ENCODE measurements at places on chromosomes 2 and 18. TPM values are rescaled to one million over a fixed set of nuclear protein-coding genes. Genes with fewer than 3 reads are reported as not detected.
A peak's percentile ranks its signal among the peaks of the same experiment; 100 is the strongest.

GRCh38 chr2:943821-944220 is 6.8 kb upstream of the SNTG2 start:
- H3K4me3 ChIP-seq: no peak overlapping the region
- peaks cover 24% of the 10 kb centered on the region for H3K4me1 ChIP-seq
- no peak for DNase-seq
- H3K27ac ChIP-seq: no peak overlapping the region

GRCh38 chr18:23237524-23238151 is 102.4 kb downstream of the CABLES1 start:
- peak overlapping the region; percentile 78 for H3K4me3 ChIP-seq
- no peaks in the 10 kb centered on the region for H3K27me3 ChIP-seq
- H3K36me3 ChIP-seq: no peaks in the 10 kb centered on the region
- DNase-seq: peak; percentile 59
- H3K4me1 ChIP-seq: peaks cover 56% of the 10 kb centered on the region

DNA sequence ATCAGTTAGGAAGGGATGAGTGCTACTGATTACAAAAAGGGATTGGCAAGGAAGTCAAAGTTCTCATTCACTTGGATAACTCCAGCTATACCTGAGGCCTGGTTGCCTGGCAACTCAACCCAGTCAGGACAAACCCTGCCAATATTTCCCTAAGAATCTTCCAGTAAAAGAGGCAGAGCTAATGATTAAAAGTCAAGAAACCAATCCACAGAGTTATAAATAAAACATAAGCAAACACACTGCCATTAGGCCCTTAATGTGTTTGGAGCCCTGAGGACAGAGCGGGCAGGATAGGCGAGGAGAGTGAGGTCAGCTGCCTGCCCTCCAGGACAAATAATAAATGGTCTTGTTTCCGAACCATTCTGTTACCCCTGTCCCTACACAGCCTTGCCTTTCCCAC is 215.6 kb upstream of the NABP1 start:
- DNase-seq: no peak
- H3K36me3 ChIP-seq: peaks cover 3% of the 10 kb centered on the region
- H3K27me3 ChIP-seq: peaks cover 8% of the 10 kb centered on the region
- no peak overlapping the region for H3K4me3 ChIP-seq
- H3K4me1 ChIP-seq: no peaks in the 10 kb centered on the region
- no peak overlapping the region for H3K27ac ChIP-seq

C2orf78 gene
- not detected for total RNA-seq

DNA sequence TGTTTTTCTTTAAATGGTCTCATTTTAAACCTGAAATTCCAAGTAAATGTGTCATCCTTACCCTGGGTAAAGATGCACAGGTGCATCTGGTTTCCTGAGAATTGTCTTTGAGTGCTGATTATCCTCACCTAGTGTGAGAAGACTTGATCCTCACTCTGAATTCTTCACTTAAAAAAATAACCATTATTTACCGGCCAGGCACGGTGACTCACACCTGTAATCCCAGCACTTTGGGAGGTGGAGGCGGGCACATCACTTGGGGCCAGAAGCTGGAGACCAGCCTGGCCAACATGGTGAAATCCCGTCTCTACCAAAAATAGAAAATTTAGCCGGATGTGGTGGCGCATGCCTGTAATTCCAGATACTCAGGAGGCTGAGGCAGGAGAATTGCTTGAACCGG is 9.9 kb upstream of the WNT6 start:
- DNase-seq: no peak
- no peaks in the 10 kb centered on the region for H3K4me1 ChIP-seq
- no peak overlapping the region for H3K4me3 ChIP-seq
- peaks cover 26% of the 10 kb centered on the region for H3K27me3 ChIP-seq

DNA sequence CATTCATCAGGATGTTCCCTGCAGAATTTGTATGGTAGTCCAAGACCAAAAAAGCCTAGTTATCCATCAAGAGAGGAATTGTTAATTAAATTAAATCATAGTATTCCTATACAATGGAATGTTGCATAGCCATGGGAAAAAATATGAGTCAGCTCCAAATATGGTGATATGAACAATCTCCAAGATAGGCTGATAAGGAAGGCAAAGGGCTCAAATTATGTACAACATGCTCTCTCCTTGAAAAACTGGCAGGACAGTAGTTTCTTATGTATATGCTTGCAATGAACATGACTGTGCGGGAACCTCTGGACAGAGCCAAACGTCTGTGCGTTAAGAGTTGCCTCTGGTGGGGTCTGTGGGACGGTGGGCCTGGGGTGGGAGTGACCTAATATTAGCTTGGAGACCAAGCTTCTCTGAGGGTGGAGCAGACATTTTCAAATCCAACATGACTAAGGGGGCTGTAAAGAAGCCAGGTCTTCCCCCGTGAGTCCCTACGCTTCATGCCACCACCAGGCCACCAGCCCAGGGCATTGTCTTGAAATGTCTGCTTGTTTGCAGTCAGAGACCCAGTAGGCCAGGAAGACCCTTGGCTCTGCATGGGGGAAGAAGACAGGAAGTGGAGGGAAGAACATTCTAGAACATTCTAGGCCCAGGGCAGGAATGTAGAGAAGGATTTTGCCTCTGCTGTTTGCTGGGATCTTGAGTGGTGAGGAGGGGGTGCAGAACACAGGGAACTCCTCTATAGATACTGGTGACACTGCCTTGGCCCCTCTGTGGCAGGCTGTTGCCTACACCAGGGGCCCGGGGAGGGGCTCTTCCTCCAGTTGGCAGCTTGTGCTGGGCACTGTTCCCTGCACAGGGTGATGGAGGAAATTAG is 244.0 kb upstream of the HS6ST1 start:
- DNase-seq: no peak
- no peak overlapping the region for H3K4me3 ChIP-seq
- H3K27ac ChIP-seq: no peak overlapping the region
- no peaks in the 10 kb centered on the region for H3K27me3 ChIP-seq

PLB1 gene
- 0.72 TPM for total RNA-seq

DNA sequence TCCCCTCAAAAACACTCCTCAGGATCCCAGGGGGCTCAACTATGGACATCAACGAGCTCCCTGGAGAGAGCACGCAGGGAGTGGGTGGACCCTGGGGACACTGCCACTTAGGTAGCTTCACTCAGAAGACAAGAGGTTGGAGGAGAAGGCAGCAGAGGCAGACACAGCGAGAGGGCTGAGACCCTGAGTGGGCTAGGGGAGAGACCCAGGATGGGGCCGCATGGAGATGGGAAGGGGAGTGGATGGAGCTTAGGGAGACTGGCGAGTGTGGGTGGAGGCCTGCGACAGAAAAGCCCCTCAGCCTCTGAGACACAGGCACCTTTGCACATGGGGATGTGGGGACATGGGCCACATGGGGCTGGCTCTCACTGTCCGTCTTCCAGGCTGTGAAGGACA is 70.9 kb downstream of the ASB1 start:
- H3K4me3 ChIP-seq: no peak overlapping the region
- no peak overlapping the region for H3K27ac ChIP-seq
- H3K27me3 ChIP-seq: no peaks in the 10 kb centered on the region
- no peak for DNase-seq
- no peaks in the 10 kb centered on the region for H3K36me3 ChIP-seq

GRCh38 chr18:7164323-7165004 is 46.9 kb upstream of the LAMA1 start:
- no peaks in the 10 kb centered on the region for H3K4me1 ChIP-seq
- no peak overlapping the region for H3K27ac ChIP-seq
- H3K36me3 ChIP-seq: no peaks in the 10 kb centered on the region
- no peaks in the 10 kb centered on the region for H3K27me3 ChIP-seq
- no peak overlapping the region for H3K4me3 ChIP-seq
- no peak for DNase-seq

DNA sequence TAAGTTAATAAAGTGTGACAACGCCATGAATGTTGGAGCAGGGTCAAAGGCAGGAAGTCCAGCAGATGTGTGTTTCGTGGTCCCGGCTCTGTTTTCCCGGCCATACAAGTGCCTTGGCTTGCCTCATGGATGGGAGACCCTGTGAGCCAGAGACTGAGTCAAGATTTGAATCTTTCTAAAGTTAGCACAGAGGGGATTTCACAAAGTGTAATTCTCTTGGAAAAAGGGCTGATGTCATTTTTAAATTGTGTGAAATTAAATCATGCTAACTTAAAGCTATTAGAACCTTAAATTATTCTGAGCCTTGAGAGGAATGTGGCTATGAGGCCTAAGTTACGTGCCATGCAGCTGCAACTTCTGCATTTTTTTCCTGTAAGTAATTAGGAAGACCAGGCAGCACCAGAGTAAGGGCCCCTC is 38.3 kb upstream of the RALBP1 start:
- peaks cover 6% of the 10 kb centered on the region for H3K4me1 ChIP-seq
- no peak overlapping the region for H3K4me3 ChIP-seq

All from activated T-cell treated with anti-CD3 and anti-CD28 coated beads, Interleukin-2, amount 50 U/mL, for 72 hours (primary cell).